Activated CD8-positive, alpha-beta T cell treated with anti-CD3 and anti-CD28 coated beads, Interleukin-2, amount 10 ng/mL, durations not matched to agents 7 days and 5 days (primary cell): ENCODE measurements at places on chromosomes 7 and 10. TPM values are rescaled to one million over a fixed set of nuclear protein-coding genes. Genes with fewer than 3 reads are reported as not detected.

CALN1 gene
- not detected for total RNA-seq

DNA sequence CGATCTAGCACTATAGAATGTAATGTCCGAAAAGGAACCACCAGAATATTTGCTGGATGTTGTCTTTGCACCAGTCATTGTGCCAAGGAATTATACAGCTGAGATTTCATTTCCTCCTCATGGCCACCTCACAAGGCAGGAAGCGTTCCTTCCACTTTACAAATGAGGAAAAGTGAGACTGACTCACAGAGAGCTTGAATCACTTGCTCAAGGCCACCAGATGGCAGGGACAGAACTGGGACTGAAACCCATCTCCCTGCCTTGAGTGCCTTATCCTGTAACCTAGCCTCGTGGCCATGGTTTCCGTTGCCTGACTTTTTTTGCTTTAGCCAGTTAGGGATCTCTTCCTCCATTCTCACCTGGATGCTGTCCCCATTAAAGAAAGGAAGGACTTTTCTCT is 44.7 kb upstream of the PDZD8 start:
- H3K4me3 ChIP-seq: no peak overlapping the region
- no peaks in the 10 kb centered on the region for H3K36me3 ChIP-seq

- DNase-seq: no peak
- H3K27ac ChIP-seq: no peak overlapping the region
- no peak overlapping the region for H3K4me3 ChIP-seq
- H3K36me3 ChIP-seq: no peaks in the 10 kb centered on the region
- peaks cover 17% of the 10 kb centered on the region for H3K4me1 ChIP-seq
- no peaks in the 10 kb centered on the region for H3K27me3 ChIP-seq
Observed at GRCh38 chr7:108190891-108191290, 60.7 kb upstream of the LAMB4 start.

DYNC1I1 gene
- not detected for total RNA-seq

MAT1A gene
- total RNA-seq: not detected

SHH gene
- total RNA-seq: 0.08 TPM

SCART1 gene
- 2.7 TPM for total RNA-seq
